SK-N-SH treated with all-trans-retinoic acid at 6 μM for 48 hours (cell line): ENCODE measurements at places on chromosomes 4 and X.

GRCh38 chr4:185689407-185689806 lies 122.6 kb downstream of the SORBS2 start:
- ATAC-seq, result no peak

DNA sequence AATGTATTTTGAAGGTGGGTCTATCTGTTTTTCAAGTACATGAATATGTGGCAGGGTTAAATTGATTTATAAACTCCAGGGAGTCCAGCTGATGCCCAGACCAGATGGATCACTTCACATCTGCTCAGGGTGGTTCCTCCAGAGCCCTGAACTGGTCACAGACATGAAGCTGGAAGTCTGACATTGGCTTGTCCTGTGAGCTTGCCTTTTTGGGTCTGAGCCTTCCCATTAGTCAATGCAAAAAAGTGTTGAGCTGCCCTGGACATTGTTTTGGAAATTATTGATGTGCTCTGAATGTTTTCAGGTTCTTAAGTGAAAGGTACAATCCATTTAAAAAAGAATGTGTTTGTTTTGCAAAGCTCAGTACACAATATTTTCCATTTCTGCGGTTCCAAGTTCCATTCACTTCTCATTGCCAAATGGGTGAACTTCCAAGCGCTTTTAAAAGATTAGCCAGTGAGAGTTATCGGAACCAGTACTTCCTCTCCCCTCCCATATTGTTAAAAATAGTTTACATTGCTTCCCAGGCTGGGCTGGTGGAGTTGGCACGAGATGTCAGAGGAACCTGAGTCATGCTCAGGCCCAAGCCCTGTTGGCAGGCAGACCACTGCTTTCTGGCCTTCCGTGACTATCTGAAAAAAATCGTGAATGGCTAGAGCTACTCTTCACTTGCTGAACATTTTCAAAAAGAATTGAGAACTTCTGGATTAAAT lies 52.1 kb downstream of the PDGFRA start:
- ATAC-seq, result peak; percentile 92

- ATAC-seq, result no peak
Measured at GRCh38 chr4:39427520-39428114, 20.9 kb downstream of the KLB start.

DNA sequence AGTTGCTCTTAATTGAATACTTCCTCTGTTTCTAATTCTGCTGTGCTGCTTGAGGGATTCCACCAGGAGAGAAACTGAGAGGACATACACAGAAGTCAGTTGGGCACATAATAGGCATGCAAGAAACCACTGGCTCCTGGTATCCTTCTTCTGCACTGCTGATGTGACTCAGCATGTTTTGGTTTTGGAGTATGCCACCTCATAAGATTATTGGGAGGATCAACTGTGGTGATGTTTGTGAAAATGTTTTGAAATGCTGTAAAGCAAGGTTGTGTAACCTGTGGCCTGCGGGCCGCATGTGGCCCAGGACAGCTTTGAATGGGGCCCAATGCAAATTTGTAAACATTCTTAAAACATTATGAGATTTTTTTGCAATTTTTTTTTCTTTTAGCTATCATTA lies 119.6 kb downstream of the GATB start:
- peak; percentile 25; the same call in 1 of the 3 replicates for ATAC-seq

- ATAC-seq, result no peak
Measured at GRCh38 chrX:32744921-32745320, 466.4 kb downstream of the DMD start.

DNA sequence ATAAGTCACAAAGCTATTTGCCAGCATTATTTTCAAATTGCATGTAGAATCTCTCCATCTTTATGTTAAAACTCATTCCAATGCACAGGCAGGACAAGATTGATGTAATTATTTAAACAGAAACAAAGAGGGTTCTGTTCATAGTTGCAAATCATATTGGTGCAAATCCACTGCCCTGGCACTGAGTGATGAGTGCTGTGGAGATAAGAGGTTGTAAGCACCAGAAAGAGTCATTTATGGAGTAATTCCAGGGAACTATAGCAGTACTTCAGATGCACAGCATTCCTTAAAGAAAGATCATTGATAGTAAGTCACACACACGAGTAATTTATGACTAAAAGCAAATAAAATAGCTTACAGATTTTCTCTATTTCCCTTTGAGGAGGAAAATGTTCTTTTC lies 337.7 kb upstream of the CTSO start:
- peak; percentile 36; the same call in 2 of the 3 replicates for ATAC-seq

- no peak for ATAC-seq
Measured at GRCh38 chrX:48940404-48940955, 16.9 kb downstream of the OTUD5 start.

GRCh38 chr4:17981063-17981462 lies 40.5 kb downstream of the LCORL start:
- ATAC-seq, result no peak

DNA sequence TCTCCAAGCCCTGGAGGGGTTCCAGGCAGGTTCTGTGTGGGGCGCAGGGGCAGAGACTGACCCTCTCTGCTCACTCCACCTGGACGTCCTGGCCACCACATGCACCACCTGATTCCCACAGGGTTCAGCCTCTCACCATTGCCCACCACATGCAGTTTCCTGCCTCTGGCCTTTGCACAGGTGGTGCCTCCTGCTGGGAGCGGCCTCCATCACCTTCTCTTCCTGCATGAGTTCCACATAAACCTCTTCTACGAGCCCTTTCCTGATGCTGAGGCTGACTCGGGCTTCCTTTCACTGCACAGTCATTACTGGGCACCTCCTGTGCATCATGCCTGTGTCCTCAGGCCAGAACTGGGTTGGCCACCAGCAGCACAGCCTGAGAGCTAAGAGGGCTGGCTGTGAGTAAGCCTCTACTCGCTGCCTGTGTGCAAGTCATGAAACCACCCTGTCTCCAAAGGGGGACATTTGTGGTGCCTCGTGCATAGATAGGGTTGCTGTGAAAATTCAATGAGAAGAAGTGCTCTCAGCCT lies 19.9 kb downstream of the MAN2B2 start:
- ATAC-seq, result no peak

DNA sequence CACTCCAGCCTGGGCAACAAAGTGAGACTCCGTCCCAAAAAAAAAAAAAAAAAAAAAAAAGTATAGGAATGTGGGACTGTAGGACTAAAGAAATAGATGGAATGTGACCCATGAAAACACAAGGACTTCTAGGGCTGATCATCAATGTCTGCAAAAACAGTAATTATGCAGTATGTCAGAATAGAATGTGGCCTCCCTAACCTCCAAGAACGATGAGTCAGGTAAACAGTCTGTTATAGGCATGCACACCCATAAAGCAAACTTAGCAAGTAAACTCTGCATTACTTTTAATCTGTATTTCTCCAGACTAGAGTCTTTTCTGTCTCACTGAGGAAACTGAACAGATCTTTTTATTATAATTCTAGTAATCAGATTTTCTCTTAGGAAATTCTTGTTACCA lies 233.4 kb downstream of the HNRNPD start:
- no peak for ATAC-seq

GRCh38 chrX:106467422-106467821 lies 144.4 kb upstream of the RADX start:
- no peak for ATAC-seq

- ATAC-seq, result no peak
Measured at GRCh38 chr4:73943555-73943954, 38.3 kb downstream of the PF4 start.

DNA sequence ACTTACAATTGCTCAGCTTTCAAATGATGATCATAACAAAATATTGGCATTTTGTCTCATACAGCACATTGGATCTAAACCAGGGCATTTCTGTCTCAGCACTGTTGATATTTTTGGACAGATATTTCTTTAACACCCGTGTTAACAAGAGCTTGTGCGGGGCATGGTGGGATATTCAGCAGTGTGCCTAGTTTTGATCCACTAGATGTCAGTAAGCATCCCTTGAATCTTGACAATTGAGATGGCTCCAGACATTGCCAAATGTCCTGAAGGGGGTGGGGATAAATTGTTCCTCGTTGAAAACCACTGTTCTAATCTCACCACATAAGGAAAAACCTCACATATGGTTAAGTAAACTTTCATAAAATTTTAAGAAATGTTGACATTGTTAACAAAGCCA lies 806.3 kb downstream of the STIM2 start:
- 0 out of 3 replicates have a peak, but pooled peaks have one; percentile 24 for ATAC-seq

DNA sequence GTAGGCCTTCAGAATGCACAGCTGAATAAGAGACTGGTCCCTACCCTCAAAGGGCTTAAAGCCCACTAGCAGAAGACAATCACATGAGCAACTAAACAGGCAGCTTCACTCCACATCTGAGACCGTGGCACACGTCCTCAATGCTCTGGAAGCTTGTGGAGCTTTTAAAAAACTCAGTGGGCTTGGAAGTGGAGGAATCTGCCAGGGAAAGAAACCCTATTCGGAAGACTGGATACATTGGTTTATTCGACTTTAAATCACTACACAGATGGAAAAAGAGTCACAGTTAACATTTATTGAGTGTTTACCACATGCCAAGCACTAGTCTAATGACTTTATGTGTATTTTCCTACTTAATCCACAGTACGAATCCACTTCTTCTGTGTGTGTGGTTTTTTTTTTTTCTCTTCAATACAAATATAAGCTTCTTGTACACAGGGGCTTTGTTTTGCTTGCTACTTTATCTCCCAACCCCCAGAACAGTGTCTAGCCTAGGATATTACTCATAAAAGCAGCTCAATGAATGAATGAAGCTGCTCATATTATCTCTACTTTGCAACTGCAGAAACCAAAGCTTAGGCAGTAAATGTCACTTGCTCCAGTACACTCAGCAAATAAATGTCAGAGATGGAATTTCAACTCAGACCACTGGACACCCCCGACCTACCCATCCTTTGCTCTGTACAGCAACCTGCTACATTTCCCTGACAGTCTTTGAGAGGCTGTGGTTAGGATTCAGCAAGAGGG lies 137.7 kb downstream of the LDB2 start:
- no peak for ATAC-seq

GRCh38 chr4:89213382-89213701 lies 94.3 kb downstream of the GPRIN3 start:
- ATAC-seq, result no peak

DNA sequence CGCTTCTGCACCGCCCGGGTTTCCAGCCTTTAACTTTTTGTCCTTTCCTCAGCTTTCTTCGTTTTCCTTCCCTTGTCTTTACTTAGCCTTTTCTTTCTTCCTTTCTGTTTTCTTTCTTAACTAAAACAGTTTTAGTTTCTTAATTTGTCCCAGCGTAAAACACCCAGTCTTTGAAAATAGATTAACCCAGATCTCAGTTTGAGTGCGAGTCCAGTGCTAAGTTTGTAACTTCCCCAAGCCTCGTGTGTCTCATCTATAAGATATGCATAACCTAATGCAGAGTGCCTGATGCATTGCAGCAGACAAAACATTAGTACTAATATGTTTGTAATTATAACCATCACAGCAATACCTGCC lies 460 bp upstream of the GEMIN8 start:
- ATAC-seq, result peak; percentile 58

GRCh38 chr4:110224812-110225211 lies 26.4 kb upstream of the ELOVL6 start:
- ATAC-seq, result no peak

- ATAC-seq, result no peak
Measured at GRCh38 chr4:38130884-38131283, 170.7 kb downstream of the PTTG2 start.

DNA sequence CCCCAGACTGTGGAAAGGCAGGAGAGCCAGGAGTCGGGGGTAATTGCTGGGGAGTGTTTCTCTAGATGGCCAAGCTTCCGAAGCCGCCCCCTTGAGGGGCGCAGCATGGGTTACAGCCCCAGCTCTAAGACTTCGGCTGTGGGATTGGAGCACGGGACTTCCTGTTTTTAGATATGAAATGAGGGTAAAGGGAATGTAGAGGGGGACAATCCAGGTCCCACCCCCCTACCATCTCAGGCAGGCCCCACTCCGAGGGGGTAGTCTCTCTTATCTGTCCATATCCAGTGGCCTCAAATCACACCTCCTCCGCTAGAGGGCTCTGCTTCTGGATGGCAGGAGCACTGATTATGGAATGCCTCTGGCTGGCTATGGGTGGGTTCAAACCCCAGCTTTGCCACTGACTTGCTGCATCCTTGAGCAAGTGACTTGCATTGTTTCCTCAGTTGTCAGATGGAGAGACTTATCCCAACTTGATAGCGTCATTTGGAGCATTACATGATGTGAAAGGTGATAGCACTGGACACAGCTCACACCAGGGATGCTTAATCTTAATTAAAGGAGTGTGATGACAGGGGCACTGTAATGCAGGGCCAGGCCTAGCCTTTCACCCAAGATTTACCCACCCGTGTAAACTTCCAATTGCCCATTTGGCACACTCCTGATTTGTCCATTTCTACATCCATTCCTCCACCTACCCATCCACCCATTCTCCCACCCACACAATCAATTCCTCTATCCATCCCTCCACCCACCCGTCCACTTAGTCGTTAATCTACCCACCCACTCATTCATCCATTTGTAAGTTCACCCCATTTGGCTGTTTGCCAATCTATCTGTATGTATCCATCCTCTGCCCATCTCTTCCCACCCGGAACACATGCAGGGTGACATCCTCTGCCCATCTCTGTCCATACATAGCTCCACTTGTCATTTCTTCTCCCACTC lies 848 bp upstream of the KCND1 start:
- ATAC-seq, result peak; percentile 77

- no peak for ATAC-seq
Measured at GRCh38 chr4:14233126-14233525, 605.6 kb upstream of the BOD1L1 start.

DNA sequence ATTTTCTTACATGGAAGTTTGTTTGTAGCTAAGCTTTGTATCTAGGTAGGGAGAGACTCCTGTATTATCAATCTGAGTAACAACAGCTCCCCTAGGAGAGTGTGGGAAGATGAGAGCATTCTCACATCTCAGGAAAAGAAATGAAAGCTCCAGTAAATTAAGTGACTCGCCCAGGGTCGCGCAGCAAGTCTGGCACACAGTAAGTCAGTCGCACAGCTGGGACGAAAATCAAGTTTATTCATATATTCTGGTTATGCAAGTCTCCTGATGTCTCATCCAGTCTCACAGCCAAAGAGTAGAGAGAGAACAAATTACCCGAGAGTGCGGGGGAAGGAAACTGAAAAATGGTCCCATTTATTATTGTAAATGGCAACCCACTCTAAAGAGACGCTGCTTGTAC lies 216.1 kb downstream of the STK32B start:
- ATAC-seq, result no peak

DNA sequence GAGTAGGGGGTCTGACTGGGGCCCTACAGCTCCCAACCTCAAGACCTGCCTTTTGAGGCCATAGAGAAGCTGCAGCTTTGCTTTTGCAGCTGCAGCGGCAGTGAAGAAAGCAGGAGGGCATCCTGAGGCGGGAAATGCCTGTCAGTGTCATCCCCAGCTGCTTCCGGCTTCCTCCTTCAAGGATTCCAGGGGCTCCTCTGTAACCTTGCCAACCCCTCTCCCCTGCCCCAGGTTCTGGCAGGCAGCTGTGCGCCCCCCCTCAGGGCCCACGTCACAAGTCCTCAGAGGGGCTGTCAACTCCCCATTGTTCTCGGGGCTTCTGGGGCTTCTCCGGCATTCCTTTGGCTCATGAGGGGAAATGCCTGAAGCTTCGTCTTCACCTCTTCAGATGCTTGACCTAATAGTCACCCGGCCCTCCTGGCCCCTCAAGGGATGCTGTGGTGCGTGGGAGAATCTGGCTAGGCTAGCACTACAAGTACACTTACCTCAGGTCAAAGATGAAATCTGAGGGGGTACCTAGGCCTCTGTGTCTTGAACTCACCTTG lies 31.9 kb downstream of the APLN start:
- no peak for ATAC-seq

- ATAC-seq, result no peak
Measured at GRCh38 chr4:172705565-172705964, 463.0 kb upstream of the GALNT7 start.

GRCh38 chrX:130228871-130229270 lies 39.8 kb downstream of the ZNF280C start:
- no peak for ATAC-seq
